AG09319 (cell line): ENCODE measurements at places on chromosomes 6 and 20.

- no peak for DNase-seq
Observed at GRCh38 chr6:139534472-139535115, 160.1 kb upstream of the CITED2 start.

DNA sequence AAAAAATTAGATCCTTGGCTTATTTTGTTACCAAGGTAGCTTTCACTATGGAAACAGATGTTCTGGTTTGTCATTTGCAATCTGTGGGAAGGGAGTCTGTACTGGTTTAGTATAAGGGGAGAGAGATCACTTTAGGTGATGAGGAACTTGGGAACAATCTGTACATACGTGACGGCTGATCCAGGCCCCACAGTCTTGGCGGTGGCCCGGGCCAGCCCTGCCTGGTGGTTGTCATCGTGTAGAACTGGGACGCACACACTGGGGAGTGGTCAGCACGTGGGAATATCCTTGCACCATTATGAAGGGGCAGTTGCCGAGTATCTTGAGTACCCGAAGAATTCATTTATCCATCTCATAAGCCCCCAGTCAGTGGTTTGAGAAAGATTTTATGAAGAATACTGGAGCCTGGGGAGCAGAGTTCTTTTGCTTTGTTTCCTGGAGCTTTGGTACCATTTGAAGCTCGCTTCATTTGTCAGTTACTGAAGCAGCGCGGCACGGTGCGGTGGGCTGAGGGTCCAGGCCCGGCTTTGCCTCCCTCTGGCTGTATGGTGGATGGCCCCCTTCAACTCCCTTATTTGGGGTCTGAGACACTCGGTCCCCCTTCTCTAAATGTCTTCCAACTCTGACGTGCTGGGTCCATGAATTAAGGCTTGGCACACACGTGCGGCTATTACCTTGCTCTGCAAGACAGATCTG, 22.8 kb upstream of the CLDN20 start:
- DNase-seq: no peak

DNA sequence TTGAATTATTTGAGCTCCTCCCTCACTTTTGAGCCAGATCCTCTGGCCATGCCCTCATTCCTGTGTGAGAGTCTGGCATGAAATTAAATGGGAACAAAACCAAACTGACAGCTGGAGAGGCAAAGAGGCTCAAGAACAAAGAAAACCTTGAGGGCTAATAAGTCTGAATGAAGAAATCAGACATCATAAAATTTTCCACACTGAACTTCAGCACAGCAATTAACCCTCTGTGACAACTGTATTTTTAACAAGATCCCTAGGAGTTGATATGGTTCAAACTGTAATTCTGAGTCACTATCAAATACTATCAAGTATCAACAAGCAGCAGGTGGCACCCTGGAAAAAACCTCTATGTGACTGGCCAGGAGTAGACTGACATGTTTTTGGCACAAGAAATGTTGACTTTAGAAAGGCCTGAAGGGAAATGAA, 109.4 kb upstream of the EMILIN3 start:
- DNase-seq: peak; percentile 52

GRCh38 chr6:130466052-130466747, 100.4 kb downstream of the TMEM200A start:
- DNase-seq: no peak

DNA sequence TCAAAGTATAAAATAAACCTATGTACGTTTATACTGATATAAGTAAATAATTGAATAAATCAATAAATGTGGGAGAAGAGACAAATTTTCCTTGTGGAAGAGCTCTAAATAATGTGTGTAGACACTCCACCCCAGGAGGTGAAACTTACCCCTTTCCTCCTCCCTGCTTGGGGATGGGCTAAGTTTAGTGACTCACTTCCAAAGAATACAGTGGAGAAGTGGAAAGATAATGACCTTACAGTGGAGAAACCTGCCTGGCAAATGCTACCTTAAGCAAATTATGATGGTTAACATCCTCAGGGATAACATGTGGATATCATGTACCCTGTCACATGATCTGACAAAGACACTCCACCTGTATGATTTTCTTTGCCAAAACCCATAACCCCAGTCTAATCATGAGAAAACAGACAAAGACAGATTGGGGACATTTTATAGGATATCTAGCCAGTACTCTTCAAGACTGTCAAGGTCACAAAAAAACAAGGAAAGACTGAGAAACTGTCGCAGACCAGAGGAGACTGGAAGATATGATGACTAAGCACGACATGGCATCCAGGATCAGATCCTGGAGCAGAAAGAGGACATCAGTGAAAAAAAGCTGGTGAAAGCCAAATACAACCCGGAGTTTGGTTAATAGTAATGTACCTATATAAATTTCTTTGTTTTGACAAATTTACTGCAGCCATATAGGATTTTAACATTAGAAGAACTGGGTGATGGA, 195.5 kb upstream of the PRDM1 start:
- no peak for DNase-seq

GRCh38 chr6:160853946-160854345, 137.6 kb upstream of the MAP3K4 start:
- no peak for DNase-seq

GRCh38 chr6:30042476-30042875, 18.6 kb upstream of the POLR1H start:
- no peak for DNase-seq

DNA sequence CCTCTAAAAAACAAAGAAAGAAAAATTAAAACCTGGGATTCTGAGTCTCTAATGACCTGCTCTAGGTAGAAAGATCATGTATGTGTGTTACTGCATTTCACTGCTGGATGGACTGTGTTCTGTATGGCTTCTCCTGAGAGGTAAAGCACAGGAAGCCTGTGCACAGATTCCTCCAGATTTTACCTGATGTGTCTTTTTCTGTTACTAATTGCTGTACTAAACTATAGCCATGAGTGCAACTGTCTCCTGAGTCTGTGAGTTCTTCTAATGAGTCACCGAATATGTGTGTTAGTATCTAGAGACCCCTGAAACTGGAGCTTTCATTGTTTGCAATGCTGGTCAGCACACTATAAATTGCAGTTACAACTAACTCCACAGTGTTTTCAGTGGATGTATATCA, 270.8 kb downstream of the CDKAL1 start:
- DNase-seq: no peak

DNA sequence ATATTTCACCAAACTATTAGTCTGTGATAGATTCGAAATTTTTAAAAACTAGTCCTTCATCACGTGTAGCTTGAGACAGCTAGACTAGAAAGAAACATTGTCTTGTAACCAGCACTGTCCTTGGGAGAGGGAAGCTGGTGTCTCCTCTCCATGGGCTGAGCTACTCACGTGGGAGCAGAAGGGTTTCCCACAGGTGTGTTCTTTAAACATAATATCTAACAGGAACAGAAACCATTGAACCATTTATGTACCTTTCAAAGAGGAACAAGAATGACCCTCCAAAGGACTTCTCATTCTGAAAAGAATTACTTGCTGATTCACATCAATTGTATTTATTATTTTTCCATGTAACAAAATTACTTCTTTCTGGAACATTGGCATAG, 72.4 kb upstream of the SYNJ2 start:
- DNase-seq: no peak

GRCh38 chr6:136112262-136112661, 137.8 kb downstream of the MTFR2 start:
- DNase-seq: no peak

DNA sequence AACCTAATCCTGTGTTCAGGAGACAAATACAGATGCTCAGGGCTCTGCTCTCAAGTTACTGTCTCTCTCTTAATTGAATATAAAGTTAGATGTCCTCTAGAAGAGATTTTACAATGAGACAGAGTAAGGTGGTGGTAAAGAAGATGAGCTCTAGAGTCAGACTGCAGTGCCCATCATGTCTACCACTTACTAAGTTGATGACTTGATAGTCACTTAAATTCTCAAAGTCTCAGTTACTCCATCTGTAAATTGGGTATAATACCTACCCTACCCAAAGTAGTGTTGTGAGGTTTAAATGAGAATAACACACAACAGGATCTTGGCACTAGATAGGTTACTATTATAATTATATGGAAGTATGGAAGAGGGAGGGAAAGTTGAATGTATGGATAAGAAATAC, 1.6 kb downstream of the DHX35 start:
- DNase-seq: no peak

GRCh38 chr6:44327096-44327495, 13.9 kb upstream of the AARS2 start:
- no peak for DNase-seq

DNA sequence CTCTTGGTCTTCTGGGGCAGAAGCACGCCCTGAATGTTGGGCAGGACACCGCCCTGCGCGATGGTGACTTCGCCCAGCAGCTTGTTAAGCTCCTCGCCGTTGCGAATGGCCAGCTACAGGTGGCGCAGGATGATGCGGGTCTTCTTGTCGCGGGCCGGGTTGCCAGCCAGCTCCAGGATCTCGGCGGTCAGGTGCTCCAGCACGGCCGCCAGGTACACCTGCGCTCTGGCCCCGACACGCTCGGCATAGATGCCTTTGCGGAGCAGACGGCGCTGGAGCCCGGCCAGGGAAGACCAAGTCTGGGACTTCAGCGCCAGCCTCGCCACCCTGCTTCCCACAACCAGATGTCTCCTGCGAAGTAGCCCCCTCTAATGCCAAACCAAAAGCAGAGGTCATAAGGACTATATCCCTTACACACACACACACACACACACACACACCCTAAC, 8.0 kb upstream of the SLC17A3 start:
- no peak for DNase-seq

GRCh38 chr6:111842891-111843290, 30.4 kb downstream of the FYN start:
- no peak for DNase-seq
